ENCODE measurements at places on chromosomes 16 and 17. TPM values are rescaled to one million over a fixed set of nuclear protein-coding genes. Genes with fewer than 3 reads are reported as not detected.

DNA sequence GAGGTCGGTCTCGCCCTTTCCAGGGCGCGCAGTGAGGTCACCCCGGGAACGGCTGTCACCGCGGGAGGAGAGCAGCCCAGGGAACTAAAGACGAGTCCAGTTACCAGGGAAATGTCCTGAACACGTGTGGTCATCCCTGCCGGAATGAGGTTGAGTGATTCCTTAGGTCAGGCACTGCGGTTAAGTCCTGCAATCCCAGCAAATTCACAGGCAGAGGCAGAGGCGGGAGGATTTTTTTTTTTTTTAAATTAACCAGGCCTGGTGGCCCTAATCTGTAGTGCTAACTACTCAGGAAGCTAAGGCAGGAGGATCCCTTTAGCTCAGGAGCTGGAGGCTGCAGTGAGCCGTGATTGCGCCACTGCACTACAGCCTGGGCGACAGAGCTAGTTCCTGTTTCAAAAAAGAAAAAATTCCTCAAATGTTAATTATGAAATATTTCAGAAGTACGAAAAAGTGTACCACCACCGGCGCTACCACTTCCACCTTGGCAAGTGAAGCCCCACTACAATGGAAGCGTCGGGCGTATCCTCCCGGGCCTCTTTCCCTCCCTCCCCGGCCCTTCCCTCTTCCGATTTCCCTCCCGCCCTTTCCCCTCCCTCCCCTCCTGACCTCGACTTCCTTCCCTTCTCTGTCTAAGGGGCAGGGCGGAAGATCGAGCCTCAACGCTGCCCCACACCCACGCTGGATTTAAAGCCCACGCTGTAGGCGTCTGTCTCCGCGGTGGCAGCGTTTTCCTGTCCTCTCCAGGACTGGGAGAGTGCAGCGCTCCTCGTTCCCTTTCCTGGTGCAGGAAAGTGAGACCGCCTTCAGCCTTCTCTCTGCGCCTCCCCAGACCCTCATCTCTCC is 27.3 kb downstream of the SLFN11 start:
- peak; percentile 25 for DNase-seq

DNA sequence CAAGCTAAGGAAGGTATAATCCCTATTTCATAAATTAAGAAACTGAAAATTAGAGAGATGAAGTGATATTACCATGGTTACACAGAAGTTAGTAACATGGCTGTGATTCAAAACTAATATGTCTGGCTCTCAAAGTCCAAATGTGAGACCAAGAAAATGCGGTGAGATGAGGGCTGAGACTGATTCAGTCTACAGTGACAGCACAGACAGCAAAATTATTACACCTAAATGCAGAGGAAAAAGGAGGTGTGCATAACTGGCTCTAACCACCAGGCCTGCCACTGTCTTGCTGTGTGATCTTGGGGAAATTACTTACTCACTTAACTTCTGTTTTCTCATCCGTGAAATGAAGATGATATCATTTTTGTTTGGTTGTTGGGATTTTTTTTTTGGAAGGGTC is 270.0 kb upstream of the SOX9 start:
- no peak for DNase-seq

The EVPLL gene
- total RNA-seq = 3.5 TPM

DNA sequence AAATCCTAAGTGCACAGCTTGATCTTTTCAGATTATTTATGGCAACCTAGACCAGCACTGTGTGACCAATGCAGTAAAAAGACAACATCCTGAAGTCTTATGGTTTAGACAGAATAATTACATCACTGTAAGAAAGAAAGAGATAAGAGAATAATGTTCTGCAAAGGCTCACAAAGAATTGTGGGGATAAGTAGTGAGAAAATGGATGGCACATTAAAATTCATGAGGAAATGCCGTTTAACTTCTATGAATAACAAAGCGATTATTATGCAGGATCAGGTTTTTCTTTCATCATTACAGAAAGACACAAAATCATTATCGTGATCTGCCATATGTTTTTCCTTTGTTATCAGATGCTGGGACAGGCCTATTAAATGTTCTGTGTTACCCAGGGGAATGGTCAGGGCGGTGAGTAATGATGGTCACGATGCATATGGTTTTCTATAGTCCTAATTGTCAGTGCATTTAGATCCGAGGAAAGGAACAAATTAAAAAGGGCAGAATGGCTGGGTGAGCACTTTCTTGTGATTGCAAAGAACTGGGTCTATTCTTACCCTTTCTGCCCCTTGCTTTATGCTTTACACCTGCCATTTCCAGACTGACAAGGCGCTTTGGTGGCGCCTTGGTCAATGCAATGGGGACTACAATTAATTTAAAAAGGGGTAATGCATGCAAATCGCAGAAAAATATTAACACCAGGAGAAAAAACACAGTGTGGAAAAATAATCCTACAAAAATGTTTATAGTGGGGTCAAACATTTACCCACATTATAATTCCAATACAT is 18.1 kb upstream of the DHX40 start:
- DNase-seq = no peak

The KRT36 gene
- not detected for total RNA-seq

The NPLOC4 gene
- total RNA-seq = 50.7 TPM

The NME4 gene
- 22.8 TPM for total RNA-seq

DNA sequence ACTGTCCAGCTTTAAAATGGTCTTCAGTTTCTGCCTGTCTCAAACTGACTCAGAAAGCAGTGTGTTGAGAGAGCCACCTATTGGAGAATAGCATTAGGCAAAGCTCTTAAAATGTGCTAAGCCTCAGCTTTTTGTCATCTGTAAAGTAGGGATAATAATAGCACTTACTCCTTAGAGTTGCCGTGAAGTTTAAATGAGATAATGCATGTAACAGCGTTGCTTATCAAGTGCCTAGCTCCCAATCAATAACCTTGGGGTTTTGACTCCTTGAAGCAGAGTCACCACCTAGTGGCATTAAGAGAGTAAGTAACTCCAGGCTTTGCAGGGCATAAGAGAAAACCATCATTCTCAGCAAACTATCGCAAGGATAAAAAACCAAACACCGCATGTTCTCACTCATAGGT is 163.3 kb downstream of the HS3ST2 start:
- DNase-seq = peak; percentile 35

DNA sequence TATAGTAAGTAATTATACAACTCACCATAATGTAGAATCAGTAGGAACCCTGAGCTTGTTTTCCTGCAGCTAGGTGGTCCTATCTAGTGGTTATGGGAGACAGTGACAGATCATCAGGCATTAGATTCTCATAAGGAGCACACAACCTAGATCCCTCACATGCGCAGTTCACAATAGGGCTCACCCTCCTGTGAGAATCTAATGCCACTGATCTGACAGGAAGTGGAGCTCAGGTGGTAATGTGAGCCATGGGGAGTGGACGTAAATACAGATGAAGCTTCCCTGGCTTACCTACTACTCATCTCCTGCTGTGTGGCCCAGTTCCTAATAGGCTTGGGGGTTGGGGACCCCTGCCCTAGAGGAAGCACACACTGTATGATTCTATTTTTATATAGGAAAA is 21.8 kb upstream of the ZNF469 start:
- DNase-seq = no peak

DNA sequence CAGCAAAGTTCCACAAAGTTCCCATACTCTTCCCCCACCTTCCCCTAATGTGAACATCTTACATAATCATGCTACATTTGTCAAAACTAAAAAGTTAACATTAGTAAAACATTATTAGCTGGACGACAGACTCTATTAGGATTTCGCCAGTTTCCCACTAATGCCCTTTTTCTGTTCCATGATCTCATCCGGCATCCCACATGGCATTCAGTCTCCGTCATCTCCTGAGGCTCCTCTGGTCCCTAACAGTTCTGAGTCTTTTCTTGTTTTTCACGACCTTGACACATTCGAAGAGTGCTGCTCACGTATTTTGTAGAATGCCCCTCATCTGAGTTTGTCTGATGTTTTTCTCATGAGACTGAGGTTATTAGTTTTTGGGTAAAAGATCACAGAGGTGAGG is 8.8 kb upstream of the MPRIP start:
- no peak for DNase-seq

The TBX21 gene
- not detected for total RNA-seq

- no peak for DNase-seq
Observed at GRCh38 chr17:5019475-5019956, 15.7 kb downstream of the SLC52A1 start.

The SHBG gene
- total RNA-seq = not detected

GRCh38 chr17:15273141-15273793 is 8.1 kb upstream of the PMP22 start:
- DNase-seq = no peak

DNA sequence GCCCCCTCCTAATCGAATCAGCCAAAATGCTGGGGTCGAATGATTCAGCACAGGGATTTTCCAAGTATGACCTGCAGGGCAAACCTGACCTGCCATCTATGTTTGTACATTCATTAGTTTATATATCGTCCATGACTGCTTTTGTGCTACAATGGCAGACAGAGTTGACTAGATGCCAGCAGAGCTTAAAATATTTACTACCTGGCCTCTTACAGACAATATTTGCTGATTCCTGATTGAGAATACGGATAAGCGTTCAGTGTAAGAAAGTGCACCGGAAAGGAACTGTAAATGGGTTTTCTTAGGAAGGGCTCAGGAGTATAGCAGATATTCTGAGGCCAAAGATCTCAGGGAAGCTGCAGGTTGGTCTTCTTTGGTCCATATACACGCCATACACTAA is 11.7 kb upstream of the TOM1L1 start:
- no peak for DNase-seq

Measured in tongue (tissue), 3 donors.